ENCODE measurements at places on chromosomes 4 and X.
A peak's percentile ranks its signal among the peaks of the same experiment; 100 is the strongest.

DNA sequence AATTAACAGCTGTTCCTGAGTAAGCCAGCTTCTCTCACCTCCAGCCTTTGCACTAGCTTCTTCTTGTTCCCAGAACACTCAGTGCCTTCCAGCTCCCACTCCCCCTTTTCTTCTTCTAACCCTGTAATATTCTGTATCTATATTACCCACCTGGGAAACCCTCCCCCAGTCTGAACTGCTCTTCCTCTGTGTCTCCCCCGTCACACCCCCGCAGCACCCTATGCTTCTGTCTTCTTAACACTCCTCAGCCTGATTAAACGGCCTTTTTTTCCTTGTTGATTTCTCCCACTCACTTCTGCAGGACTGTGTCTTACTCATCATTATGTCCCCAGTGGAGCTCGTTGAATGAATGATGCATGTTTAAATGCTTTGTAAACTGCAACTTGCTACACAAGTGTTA, 9.0 kb upstream of the LONRF3 start:
- DNase-seq = no peak

- no peak for DNase-seq
Observed at GRCh38 chrX:68647156-68647957, at the start of gene STARD8. Gene STARD8 (plus strand): TSS chrX:68647666. CDS start chrX:68647883, 217 bp downstream.

DNA sequence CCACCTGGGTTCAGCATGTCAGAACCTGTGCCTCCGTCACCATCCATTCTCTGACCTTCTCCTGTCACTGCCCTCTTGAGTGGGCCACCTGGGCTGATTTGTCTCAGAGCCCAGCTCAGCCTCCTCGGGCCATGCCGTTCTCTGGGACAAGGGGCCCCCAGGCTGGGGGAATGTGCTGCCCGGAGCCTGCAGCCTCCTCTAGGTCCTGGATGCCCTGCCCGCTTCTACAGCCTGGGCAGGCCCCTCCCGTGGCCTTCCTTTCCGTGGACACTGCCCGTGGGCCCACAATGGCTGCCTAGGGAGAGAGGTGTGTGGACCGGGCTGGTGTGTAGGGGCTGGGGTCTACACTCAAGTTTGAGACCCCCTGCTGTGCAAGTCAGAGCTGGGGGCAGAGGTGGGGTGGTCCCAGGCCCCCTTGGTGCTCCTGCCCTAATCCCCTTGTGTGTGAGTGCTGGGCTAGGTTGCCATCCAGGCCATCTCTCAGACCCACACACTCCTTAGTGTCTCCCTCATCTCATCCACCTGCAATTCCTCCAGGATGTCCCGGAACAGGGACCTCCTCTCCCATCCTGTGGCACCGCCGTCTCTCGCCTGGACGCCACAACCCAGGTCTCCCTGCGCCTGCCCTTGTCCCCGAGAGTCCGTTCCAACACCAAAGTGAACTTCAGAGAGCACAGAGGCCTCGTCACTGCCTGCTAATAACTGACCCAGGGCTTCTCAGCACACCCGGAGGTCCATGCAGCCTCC, 12.4 kb downstream of the PSAPL1 start:
- no peak for DNase-seq

GRCh38 chrX:136390921-136391320, 90.2 kb downstream of the ADGRG4 start:
- DNase-seq = no peak

DNA sequence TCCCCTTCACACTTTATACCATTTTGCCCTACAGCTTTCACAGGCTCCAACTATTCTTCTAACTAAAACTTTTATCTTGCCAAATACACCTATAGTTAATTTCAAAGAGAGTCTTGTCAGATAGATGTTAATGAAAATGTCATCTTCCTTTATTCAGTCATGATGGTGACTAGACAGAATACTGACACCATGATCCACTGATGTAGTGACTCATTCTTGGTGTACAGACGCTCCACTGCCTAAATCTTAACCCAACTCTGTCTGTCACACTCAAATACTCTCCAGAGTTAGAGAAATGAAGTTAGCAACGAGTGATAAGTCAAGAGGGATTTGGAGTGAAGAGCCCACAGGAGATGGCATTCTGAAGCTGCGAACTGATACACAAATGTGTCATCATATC, 32.1 kb upstream of the HDAC8 start:
- DNase-seq = no peak

DNA sequence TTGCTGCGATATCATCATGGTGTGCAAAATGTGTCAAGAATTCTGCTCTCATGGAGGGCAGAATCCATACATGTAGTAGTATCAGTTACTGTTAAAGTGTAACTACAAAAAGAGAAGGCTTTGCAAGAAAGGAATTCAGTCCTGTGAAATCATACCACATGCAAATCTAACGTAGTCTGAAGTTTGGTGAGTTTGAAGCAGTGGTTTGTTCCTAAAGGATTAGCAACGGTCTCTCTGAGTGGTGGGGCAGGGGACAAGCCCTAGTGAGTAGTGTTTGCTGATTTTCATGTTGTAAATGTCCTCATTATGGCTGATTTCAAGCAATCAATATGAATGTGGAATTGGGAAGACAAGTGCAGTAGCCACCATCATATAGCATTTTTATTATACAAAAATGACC, 47.1 kb upstream of the CLNK start:
- DNase-seq = no peak

DNA sequence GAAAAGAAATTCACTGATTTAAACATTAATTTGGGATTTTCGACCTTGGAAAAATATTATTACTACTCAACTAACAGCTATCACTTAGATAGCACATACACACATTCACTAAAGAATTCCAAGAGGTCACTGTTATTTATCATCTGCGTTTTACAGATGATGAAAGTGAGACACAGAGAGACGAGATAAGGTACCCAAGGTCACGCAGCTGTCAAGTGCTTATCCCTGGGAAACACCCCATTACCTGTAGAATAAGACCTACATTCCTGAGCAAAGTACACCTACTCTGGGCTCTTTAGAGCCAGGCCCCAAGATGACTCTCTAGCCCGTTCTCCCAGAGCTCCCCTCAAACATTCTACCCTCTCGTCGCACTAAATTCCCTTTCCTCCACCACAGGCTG, 48.6 kb downstream of the HAUS3 start:
- no peak for DNase-seq

- no peak for DNase-seq
Observed at GRCh38 chrX:26670521-26670920, 454.6 kb downstream of the MAGEB5 start.

DNA sequence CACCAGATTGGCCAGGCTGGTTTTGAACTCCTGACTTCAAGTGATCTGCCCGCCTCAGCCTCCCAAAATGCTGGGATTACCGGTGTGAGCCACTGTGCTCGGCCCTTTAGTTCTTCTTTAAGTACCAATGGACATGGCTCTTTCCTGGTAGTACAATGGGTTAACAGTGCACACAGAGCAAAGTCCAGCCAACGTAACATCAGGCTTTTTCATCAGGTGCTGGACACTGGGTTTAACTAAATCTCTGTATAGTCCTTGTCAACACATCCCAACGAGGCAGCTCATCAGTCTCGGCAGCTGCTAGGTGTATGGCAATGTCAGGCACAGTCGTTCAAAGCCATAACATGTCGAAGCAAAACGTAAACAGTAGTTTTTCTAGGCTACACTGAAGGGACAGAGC, 93.8 kb downstream of the HDAC8 start:
- no peak for DNase-seq

- no peak for DNase-seq
Observed at GRCh38 chrX:154014429-154015380, 5.0 kb downstream of the IRAK1 start.

- no peak for DNase-seq
Observed at GRCh38 chr4:10732914-10733415, 48.4 kb upstream of the CLNK start.

GRCh38 chr4:134201216-134202161, at the start of gene PABPC4L:
Gene PABPC4L (minus strand): TSS chr4:134201789. CDS start chr4:134201019, 770 bp downstream.
- no peak for DNase-seq

- DNase-seq = no peak
Observed at GRCh38 chr4:126954537-126955291, 678.0 kb upstream of the INTU start.

GRCh38 chrX:108001218-108001814, 19.1 kb upstream of the TEX13B start:
- DNase-seq = peak; percentile 16

GRCh38 chrX:30153175-30153880, 62.0 kb upstream of the MAGEB2 start:
- DNase-seq = no peak

DNA sequence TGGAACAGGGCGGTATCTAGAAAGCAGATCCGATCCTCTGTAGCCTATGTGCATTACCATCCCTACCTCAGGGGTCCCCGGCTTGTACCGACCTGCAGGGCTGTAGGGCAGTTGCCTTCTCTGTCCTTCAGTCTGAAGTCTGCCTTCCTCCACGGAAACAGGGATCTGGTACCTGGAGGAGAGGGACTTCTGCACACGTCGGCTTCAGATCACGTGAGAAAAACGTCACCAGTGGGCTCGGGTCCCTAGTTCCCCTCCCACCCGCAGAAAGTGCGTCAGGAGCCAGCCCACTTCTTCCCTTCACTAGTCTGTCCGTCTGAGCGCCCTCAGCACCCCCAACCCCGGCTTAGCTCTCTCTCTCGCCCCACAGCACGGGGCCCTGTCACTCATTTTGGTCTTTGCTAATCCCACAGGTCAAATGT, at the start of gene TCEAL5:
Gene TCEAL5 (minus strand): TSS at position 170 of the 422 bp plus-strand sequence. CDS start 2,187 bp downstream, outside the sequence.
- DNase-seq = no peak

DNA sequence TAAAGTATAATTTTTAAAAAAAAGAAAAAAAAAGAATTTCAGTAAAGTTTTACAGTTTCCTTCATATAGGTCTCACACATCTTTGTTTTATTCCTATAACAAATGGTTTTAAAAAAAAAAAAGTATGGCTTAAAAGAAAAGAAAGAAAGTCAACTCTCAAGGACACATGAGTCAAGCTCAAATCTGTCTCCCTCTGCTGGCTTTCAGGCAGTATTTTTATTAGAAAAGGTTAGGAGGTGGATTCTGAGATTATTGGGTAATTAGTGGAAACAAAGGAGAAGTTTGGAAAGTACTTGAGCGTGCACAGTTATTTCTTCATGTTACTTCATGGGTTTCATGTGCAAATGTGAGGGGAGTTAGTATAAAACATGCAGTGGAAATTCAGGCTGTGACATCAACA, 36.6 kb upstream of the BTC start:
- DNase-seq = no peak

DNA sequence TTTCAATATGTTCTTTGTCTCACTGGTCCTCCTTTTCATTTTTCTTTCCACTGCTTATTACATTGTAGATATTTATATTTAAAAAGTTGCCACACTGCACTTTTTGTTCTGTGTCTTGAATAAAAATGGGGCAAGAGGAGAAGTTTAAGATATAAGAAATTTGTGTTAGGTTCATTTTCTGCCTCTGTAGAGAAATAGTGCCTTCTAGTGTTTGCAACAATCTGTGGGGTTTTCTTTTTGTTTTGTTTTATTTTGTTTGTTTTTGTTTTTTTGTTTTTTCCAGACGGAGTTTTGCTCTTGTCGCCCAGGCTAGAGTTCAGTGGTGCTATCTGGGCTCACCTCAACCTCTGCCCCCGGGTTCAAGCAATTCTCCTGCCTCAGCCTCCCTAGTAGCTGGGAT, 20.1 kb upstream of the SMIM14 start:
- DNase-seq = no peak

DNA sequence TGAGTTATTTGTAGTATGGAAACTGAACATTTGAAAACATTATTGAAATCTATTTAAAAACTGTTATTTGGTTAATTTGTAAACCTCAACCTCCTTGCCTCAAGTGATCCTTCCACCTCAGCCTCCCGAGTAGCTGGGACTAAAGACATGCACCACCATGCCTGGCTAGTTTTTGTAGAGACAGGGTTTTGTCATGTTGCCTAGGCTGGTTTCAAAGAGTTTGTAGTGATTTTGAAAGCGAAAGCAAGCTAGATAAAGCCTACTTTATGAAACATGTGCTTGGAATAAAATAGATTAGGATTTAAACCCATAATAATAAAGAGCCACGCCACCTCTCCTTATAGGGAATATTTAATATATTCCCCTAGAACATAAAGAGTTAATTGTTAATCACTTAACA, 23.5 kb downstream of the ARSJ start:
- no peak for DNase-seq

DNA sequence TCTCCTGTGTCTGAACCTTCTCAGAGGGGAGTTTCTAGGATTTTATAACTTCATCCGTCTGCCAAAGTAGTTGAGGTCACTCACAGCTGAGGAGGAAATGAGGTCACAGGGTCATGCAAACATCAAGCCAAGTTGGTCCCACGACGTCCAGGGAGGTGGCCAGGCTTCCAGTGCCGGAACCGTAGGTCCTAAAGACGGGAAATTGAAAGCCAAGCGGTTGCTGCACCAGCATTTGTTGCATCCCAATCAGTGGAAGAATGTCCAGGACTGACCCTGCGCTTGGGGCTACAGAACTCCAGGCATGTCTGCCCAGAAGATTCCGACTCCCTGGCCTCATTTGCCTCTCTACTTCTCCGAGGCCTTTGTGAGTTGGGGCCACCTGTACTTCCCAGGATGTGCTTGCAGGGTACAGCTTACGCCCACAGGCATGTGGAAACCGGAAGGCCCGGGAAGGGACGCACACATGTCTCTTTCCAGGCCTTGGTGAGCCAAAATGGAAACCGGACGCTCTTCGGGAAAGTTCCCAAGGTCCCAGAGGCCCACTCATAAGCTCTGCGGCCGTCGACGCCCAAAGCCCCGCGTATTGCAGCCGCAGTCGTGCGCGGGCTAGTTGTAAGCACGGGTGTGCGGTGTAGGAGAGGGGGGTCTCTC, 9.3 kb downstream of the PRDM8 start:
- no peak for DNase-seq

- DNase-seq = no peak
Observed at GRCh38 chr4:156378033-156378665, 424.5 kb upstream of the CTSO start.

- DNase-seq = no peak
Observed at GRCh38 chr4:167100120-167100519, 134.2 kb downstream of the SPOCK3 start.

GRCh38 chr4:124181039-124181438, 531.5 kb downstream of the ANKRD50 start:
- no peak for DNase-seq

GRCh38 chrX:136025091-136025490, 39.9 kb downstream of the SLC9A6 start:
- DNase-seq = no peak

DNA sequence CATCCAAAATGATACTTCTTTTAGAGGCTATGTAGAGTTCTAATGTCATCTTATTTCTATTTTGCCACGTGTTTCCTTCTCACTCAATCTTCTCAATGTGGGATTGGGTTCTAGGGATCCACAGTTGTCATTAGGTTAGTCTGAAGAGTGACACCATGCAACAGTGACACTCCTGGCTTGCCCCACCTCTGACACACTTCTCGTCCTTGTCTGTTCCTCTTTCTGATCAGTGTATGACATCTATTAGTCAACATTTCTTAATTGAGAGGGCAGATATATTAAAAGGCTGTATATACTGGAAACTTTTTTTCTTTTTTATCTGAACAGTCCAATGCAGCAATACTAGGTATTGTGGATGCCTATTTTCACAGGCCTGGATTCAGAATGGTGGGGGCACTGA, 67.6 kb upstream of the GYPA start:
- no peak for DNase-seq

- no peak for DNase-seq
Observed at GRCh38 chrX:154402622-154403127, 4.5 kb downstream of the RPL10 start.

Data from AG09309 (cell line).